Spleen (tissue), 13 donors: ENCODE measurements at places on chromosomes 1 and 21. TPM values are rescaled to one million over a fixed set of nuclear protein-coding genes. Genes with fewer than 3 reads are reported as not detected.

The MFSD2A gene
- total RNA-seq, result 0.88 TPM

- H3K4me3 ChIP-seq, result no peak overlapping the region
- H3K4me1 ChIP-seq, result no peaks in the 10 kb centered on the region
- DNase-seq, result no peak
Observed at GRCh38 chr1:31261916-31262315, 22.2 kb upstream of the NKAIN1 start.

The TRIM63 gene
- 0.61 TPM for total RNA-seq

DNA sequence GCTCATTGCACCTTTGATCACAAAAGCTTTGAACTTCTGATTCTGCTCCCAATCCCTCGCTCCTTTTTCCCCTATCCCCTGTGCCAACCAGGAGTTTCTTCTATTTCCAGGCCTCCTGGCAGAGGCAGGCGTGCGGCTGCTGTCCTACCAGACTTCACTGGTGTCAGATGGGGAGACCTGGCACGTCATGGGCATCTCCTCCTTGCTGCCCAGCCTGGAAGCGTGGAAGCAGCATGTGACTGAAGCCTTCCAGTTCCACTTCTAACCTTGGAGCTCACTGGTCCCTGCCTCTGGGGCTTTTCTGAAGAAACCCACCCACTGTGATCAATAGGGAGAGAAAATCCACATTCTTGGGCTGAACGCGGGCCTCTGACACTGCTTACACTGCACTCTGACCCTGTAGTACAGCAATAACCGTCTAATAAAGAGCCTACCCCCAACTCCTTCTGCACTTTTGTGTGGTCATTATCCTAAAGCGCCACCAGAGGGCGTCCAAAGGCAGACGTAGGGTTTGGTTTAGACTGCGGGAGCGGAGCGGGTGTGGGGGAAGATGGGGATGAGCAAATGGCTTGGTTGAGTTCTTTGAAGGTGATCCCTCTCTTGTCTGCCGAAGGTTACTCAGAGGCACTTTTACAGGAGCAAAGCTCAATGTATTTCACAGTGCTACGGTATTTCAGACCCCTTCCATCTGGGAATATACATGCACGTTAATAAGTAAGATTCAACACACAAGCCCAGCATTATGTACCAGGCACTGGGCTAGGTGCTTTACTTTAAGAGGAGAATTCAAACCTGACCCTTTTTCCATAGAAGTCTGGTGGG lies 24.7 kb downstream of the HMGCS2 start:
- no peak overlapping the region for H3K27ac ChIP-seq
- no peaks in the 10 kb centered on the region for H3K27me3 ChIP-seq
- no peak overlapping the region for H3K4me3 ChIP-seq
- DNase-seq, result no peak

DNA sequence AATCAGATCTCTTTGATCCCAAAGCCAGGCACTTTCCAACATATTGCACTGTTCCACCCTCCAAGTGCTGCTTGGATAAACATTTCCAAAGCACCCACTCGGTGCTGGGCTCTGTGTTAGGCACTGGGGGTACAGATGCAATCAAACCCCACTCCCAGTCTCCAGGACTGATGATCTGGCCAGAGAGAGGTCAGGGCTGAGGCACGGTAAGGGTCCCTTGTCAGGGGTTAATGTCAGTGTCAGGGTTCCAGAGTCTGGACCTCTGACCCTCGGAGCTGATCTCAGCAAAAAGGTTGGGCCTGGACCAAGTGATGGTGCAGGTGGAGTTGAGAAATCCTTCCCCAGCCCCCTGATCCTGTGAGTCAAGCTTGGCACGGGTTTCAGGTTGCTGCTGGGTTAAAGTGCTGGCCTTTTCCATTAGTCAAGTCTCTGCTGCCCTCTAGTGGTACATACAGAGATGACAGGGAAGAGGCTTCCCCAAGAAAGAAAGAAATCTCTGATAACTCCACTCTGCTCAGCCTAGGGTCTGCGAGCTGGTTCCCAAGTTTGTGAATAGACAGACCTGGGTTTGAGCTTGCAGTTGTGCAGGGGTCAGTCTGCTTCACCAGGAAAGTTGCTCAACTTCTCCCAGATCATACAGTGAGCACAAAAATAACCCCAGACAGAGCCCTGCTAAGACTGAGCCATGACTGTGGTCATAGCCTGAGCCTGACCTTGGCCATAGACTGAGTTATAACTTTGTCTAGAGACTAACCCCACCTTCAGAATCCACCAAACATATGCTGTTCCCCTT lies 74.6 kb downstream of the DMRTA2 start:
- H3K36me3 ChIP-seq, result no peaks in the 10 kb centered on the region
- no peaks in the 10 kb centered on the region for H3K4me1 ChIP-seq
- DNase-seq, result no peak

DNA sequence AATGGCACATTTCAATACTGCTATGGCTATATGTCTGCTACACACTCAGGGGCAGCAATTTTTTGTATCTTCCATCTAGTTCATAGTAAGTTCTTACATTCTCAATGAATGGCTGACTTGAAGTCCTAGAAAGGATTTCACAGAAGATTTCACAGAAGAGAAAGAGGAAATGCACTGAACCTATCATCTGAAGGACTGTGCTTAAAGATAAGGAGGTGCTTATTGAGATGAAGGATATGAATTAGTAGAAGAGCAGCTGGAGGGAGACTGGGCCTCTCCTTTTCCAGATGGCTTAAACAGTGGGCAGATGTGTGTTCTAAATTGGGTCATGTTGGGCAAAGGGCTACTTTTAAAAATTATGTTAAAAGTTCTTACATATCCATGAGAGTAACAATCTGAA lies 14.6 kb downstream of the ADAR start:
- no peaks in the 10 kb centered on the region for H3K27me3 ChIP-seq
- no peak overlapping the region for H3K27ac ChIP-seq
- peaks cover 99% of the 10 kb centered on the region for H3K36me3 ChIP-seq

The BLZF1 gene
- total RNA-seq, result 23.0 TPM

The ANKRD45 gene
- not detected for total RNA-seq

GRCh38 chr1:68907491-68907890 lies 410.6 kb upstream of the DEPDC1 start:
- no peak for DNase-seq
- no peaks in the 10 kb centered on the region for H3K27me3 ChIP-seq
- H3K4me1 ChIP-seq, result no peaks in the 10 kb centered on the region
- H3K4me3 ChIP-seq, result no peak overlapping the region
- H3K36me3 ChIP-seq, result no peaks in the 10 kb centered on the region

GRCh38 chr1:198656500-198656932 lies 17.7 kb downstream of the PTPRC start:
- peaks cover 100% of the 10 kb centered on the region for H3K4me1 ChIP-seq
- peak overlapping the region; percentile 85 for H3K27ac ChIP-seq
- no peaks in the 10 kb centered on the region for H3K36me3 ChIP-seq
- peak; percentile 87 for DNase-seq

The SH2D5 gene
- total RNA-seq, result 0.10 TPM

- peak overlapping the region; percentile 29 for H3K27ac ChIP-seq
- no peak for DNase-seq
- H3K4me1 ChIP-seq, result peaks cover 51% of the 10 kb centered on the region
Observed at GRCh38 chr1:94095744-94096469, 25.0 kb downstream of the ABCA4 start.

The F13B gene
- not detected for total RNA-seq

The DMRTB1 gene
- total RNA-seq, result not detected

The CYP4X1 gene
- not detected for total RNA-seq

- no peak overlapping the region for H3K27ac ChIP-seq
- DNase-seq, result no peak
- H3K4me3 ChIP-seq, result no peak overlapping the region
- H3K27me3 ChIP-seq, result no peaks in the 10 kb centered on the region
- peaks cover 13% of the 10 kb centered on the region for H3K36me3 ChIP-seq
Observed at GRCh38 chr1:145771056-145771455, 51.8 kb downstream of the CD160 start.

DNA sequence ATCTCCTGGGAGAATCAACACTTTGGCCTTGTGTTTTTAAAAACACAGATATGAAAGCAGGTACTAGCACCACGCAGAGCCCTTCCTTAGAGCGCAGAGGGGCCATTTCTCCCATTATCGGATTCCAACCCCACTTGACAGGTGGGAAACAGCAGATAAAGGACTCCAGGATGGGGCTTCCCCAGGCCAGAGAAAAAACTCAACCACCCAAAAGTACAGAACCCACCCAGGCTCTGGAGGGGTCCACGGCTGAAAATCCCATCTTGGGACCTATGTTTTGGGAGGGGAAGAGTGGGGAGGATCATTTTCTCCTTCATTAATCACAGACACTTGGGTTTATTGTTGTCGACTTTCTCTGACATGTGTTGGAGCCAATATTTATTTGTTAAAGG lies 27.1 kb upstream of the COL18A1 start:
- peak; percentile 12 for DNase-seq
- H3K27me3 ChIP-seq, result no peaks in the 10 kb centered on the region
- H3K4me1 ChIP-seq, result no peaks in the 10 kb centered on the region
- H3K4me3 ChIP-seq, result no peak overlapping the region
- H3K27ac ChIP-seq, result no peak overlapping the region
- H3K36me3 ChIP-seq, result no peaks in the 10 kb centered on the region

The OR14K1 gene
- not detected for total RNA-seq

GRCh38 chr1:199959775-199960110 lies 67.8 kb upstream of the NR5A2 start:
- no peaks in the 10 kb centered on the region for H3K4me1 ChIP-seq
- no peaks in the 10 kb centered on the region for H3K27me3 ChIP-seq
- no peaks in the 10 kb centered on the region for H3K36me3 ChIP-seq
- no peak for DNase-seq
- no peak overlapping the region for H3K4me3 ChIP-seq
- no peak overlapping the region for H3K27ac ChIP-seq

The ADGRL2 gene
- total RNA-seq, result 90.3 TPM

GRCh38 chr1:118827636-118828035 lies 160.5 kb downstream of the TBX15 start:
- no peak for DNase-seq
- no peaks in the 10 kb centered on the region for H3K27me3 ChIP-seq
- no peak overlapping the region for H3K4me3 ChIP-seq
- no peaks in the 10 kb centered on the region for H3K4me1 ChIP-seq
- no peak overlapping the region for H3K27ac ChIP-seq

GRCh38 chr1:194298007-194298598 lies 1111.7 kb upstream of the B3GALT2 start:
- H3K27me3 ChIP-seq, result no peaks in the 10 kb centered on the region
- no peak for DNase-seq
- H3K4me3 ChIP-seq, result no peak overlapping the region
- no peak overlapping the region for H3K27ac ChIP-seq

- H3K36me3 ChIP-seq, result no peaks in the 10 kb centered on the region
- no peak for DNase-seq
- no peak overlapping the region for H3K27ac ChIP-seq
- H3K4me1 ChIP-seq, result no peaks in the 10 kb centered on the region
- H3K4me3 ChIP-seq, result no peak overlapping the region
Observed at GRCh38 chr1:24860841-24861240, 69.2 kb downstream of the RUNX3 start.

The TMPRSS15 gene
- not detected for total RNA-seq

- H3K4me1 ChIP-seq, result no peaks in the 10 kb centered on the region
- DNase-seq, result no peak
- H3K27me3 ChIP-seq, result no peaks in the 10 kb centered on the region
- H3K4me3 ChIP-seq, result no peak overlapping the region
- H3K27ac ChIP-seq, result no peak overlapping the region
Observed at GRCh38 chr1:196376630-196377328, 231.5 kb downstream of the KCNT2 start.

The HOOK1 gene
- 3.7 TPM for total RNA-seq

The OR2T2 gene
- total RNA-seq, result 0.26 TPM

DNA sequence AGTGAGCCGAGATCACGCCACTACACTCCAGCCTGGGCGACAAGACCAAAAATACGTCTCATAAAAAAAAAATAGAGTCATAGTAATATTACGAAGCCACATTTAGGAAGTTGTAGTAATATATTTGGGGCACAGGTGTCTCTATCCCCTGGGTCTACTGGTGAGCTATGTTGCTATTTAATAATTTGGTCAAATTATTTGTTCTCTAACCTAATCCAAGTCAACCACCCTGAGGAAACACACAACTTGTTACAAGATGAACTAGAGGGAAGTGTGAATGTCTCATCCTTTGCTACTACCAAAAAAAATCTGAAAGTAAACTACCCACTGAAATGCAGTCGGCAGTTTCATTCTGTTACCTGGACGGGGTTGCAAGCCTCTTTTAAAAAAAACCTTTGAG lies 35.3 kb downstream of the RGS8 start:
- no peaks in the 10 kb centered on the region for H3K36me3 ChIP-seq
- no peak overlapping the region for H3K4me3 ChIP-seq
- H3K4me1 ChIP-seq, result no peaks in the 10 kb centered on the region
- no peaks in the 10 kb centered on the region for H3K27me3 ChIP-seq
- H3K27ac ChIP-seq, result no peak overlapping the region
